ENCODE measurements at places on chromosomes 3 and 15.

GRCh38 chr3:46400000-46400734, 6.7 kb downstream of the CCR5AS start:
- DNase-seq: no peak

- DNase-seq: peak; percentile 46
Measured at GRCh38 chr3:121883507-121883906, 10.7 kb upstream of the SLC15A2 start.

- peak; percentile 40 for DNase-seq
Measured at GRCh38 chr3:46065294-46065705, 38.0 kb upstream of the XCR1 start.

DNA sequence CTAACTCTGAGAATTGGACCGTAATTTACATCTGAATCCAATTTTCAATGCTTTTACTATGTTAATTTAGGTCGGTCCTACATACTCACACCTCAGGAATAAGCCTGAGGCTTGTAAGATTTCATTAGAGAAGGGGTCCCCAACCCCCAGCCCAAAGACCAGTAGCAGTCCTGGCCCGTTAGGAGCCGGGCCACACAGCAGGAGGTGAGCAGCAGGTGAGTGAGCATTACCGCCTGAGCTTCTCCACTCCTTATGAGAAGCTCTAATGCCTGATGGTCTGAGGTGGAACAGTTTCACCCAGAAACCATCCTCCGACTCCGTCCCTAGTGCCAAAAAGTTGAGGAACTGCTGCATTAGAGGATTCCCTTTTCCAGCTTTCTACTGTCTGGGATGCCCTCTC, 757.3 kb downstream of the SI start:
- no peak for DNase-seq

- peak; percentile 27 for DNase-seq
Measured at GRCh38 chr3:138842483-138843188, 7.9 kb upstream of the PIK3CB start.

- no peak for DNase-seq
Measured at GRCh38 chr15:55234104-55234799, 37.5 kb upstream of the RSL24D1 start.

GRCh38 chr15:56996746-56997470, 78.5 kb downstream of the TCF12 start:
- DNase-seq: no peak

DNA sequence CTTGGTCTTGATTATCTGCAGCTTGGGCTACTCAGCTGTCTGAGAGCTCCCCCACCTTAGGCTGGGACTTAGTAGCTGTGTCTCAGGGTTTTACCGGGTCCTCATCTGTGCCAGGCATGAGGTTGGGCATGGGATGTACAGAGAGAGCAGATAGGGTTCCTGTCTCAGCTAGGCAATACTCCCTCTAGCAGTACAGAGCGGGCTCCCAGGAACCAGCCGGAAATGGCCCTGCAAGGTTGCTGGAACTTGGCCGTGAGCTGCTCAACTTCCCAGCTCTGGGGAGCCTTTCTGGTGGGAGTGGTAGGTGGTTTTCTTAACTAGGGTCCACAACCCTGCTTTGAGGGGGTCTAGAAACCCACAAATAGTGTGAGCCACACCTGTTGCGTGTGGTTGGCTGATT, 58.3 kb downstream of the ATP2B2 start:
- no peak for DNase-seq

DNA sequence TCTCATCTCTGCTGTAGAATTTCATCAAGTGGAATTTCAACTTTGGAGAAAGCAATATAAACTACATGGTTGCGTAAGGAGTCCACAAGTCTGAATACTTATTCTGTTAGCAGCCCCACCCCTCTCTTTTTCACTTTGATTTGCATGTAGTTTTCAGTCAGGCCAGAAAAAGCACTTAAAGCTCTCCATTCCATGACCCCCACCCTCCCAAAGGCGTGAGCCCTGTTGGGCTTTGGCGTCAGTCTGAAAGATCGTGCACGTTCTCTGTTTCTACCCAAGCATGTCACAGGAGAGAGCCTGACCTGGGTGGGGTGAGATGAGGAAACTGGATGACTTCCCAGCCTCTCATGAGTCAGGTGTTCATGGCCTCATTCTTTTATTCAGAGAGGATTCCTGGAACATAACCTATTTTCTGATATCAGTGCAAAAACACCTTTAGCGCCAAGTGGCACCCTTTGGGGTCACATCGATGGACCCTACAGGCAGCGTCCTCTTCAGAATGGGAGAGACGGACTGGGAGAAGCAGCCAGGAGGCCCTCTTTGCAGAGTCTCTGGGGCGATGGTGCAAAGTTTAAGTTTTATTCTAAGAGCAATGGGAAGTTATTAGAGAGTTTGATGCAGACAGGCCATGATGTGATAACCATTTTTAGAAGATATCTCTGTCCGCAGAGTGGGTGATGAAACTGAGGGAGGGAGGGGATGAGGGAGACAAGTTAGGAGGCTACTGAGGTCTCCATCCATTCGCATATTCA, 55.8 kb downstream of the LSM3 start:
- no peak for DNase-seq

DNA sequence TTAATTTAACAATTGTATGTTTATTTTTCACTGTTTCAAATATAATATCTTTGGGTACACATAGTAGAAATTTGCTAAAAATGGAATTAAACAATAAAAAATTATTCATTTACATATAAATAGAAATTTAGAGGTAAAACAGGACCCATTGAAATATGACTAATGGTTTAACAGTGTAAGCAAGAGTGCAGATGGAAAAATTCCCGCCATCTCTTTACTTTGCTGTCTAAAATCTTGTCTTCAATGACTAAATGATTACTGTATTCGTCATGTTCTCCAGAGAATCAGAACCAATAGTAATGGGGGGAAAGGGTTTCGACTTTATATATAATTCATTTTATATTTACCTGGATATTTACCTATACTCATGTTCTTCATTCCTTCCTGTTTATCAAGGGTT, 163.1 kb downstream of the IL1RAP start:
- no peak for DNase-seq

- DNase-seq: no peak
Measured at GRCh38 chr15:84604826-84605553, 4.2 kb downstream of the ZSCAN2 start.

GRCh38 chr3:13161771-13162535, 88.7 kb upstream of the IQSEC1 start:
- no peak for DNase-seq

GRCh38 chr3:124620600-124621063, 109.6 kb upstream of the UMPS start:
- DNase-seq: peak; percentile 14

- DNase-seq: no peak
Measured at GRCh38 chr15:43449981-43450380, 43.0 kb downstream of the TP53BP1 start.

DNA sequence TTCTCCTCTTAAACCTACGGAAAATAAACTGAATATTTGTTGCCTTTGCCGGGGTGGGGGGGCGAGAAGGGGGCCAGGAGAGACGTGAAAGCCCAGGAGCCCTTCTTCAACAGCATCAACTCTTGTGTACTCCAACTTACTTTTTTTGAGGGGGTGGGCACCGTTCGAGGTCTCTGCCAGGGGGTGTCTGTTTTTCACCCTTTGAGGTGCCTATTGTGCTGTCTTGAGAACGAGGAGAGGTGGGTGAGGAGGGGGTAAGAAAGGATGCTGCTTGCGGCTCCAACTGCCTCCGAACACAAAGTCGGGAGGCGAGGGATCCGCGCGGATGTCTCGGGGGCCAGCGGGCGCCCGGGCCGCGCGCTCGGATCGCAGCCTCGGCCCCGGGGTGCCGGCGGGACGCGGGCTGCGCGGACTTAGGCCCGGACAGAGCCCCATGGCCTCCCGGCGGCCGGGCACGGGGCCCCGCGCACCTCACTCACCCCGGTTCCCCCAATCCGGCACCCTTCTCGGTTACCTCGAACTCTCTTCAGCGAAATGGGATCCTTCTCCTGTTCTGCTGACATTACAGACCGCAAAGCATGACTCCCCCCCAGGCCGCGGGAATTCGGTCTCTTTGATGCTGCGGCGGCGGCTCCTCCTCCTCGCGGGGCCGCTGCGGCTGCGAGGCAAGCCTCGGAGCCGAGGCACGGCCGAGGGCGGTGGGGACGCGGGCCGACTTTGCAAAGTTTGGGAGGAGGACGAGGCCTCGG, 650 bp downstream of the PYGO1 start:
- DNase-seq: no peak

DNA sequence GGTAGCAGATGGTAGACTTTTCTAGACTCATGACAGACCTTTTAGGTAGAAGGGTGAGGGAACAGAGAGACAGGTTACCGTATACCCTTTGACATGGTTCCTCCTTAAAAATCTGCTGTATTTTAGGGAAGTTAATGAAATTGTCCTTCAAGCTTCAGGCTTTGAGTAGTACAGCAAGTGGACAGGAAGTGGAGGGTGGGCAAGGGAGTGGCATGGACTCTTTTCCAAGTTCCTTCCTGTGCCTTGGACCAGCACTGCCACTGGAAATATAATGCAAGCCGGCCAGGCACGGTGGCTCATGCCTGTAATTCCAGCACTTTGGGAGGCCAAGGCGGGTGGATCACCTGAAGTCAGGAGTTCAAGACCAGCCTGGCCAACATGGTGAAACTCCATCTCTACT, 156.1 kb upstream of the LRRFIP2 start:
- no peak for DNase-seq

- no peak for DNase-seq
Measured at GRCh38 chr3:71436337-71436736, 147.2 kb downstream of the FOXP1 start.

DNA sequence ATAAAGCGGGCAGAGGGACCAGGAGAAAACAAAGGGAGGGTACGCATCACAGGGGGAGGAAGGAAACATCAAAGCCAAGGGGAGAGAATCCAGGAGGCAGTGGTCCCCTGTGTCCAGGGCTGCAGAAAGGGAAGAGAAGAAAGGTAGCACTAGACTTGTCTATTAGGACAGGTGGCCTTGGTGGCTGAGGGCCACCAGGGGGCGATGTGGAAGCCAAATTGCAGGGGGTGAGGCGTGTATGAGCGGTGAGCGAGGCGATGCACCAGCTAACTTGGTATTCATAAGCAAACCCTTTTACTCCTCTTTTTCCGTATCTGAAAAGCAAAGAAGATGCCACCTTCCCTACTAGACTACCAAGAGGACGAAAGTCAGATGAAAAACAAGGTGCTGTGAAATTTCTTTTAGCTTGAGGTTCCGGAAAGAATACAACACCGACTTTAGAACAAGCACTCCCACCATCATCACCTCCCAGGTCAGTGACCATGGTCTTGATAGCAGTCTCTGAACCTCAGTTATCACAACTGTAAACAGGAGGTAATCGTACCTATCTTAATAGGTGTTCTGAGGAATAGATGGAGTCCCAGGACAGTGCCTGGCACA, 654.4 kb upstream of the ADAMTS9 start:
- peak; percentile 38 for DNase-seq

GRCh38 chr3:123300583-123300982, 98.8 kb downstream of the SEC22A start:
- DNase-seq: no peak

GRCh38 chr3:185342459-185343174, 20.3 kb upstream of the MAP3K13 start:
- no peak for DNase-seq

- DNase-seq: no peak
Measured at GRCh38 chr15:101541501-101542292, 52.2 kb upstream of the PCSK6 start.

DNA sequence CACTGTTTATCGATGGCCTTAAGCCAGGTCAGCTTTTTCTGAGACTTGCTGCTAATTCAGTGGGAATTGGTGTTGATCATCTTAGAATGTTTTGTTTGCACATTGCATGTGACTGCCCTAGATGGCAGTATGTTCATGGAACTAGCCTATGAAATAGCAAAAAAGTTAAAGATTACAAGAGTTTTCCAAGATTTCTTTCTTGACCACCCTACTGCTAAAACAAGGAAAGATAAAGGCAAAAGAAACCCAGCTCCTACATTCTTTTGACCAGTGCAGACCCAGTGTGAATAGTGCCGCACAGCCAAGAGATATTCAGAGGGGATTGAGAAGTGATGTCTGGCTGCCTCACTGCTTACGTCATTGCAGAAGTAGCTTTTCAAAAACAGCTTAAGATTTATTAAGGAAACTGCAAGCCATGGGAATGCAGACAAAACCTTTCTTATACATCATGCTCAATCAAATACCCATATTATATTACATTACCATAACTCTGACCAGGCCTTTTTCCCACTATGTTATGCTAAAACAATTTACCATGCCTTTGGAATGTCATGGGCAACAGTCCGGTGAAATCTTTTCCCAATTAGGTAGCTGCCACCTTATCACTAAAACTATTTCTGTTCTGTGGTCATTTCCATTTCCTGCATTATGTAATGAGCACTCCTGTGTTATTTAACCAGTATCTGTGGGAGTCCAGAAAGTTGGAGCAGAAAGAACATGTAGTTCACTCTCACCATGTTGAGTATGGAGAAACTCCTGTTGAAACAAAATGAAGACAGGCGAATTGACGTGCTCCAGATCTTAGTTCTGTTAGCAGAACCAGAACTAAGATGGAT, 6.0 kb downstream of the PHLDB2 start:
- DNase-seq: no peak

DNA sequence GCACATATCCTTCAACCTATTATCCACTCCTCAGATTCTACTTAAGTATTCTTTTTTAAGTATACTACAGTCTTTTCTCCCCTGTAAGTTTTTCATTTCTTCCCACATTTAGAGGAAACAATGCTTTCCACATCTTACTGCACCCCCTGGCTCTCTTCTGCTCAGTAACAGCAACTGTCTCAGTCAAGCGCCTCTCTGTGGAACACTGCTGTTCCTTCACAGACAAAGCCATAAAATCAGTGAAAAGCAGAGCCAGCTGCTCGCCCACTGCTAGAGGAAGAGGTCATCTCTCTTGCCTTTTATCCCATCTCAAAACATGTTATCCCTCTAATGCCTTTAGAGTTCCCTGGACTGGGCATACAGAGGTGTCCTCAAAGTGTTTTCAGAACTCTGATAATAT, 24.8 kb downstream of the SERP1 start:
- no peak for DNase-seq

GRCh38 chr3:127172781-127173515, 20.0 kb upstream of the PRR23E start:
- no peak for DNase-seq

DNA sequence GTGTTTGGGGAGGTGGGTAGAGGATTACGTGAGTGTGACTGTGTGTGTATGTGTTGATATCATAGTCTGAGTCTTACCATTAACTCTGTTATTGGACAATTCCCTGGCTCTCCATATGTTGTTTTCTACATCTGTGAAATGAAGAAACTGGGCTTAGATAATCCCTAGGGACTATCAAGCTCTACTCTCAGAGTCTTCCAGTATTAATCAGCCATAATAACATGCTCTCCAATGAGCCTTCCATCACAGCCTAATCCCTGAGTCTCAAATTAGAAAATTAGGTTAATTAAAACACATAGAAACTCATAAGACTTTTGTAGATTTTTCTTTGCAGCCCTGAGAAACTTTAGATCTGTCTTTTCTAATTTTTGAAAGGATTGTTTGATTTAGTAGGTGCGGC, 404.2 kb upstream of the RARB start:
- no peak for DNase-seq

Measured in NAMALWA (cell line).